Adrenal gland (tissue), 19 donors: ENCODE measurements at places on chromosomes 7 and 10. TPM values are rescaled to one million over a fixed set of nuclear protein-coding genes. Genes with fewer than 3 reads are reported as not detected.

DNA sequence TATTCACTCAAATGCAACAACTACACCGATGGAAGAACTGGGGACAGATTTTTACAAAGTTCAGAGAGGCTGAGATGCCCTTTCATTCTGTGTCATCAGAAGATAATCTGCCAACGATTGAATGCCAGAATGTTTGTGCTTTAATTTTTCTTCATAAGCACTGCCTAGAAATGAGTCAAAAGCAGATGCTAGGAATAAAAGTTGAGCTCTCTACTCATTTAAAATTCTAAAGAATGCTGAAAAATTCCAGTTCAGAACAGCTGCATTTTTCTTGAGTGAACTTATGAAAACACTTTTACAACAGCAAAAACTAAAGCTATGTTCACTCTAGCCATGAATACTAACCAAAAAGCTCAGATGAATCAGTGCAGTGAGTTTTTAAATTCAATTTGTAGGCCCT lies 22.3 kb upstream of the FAM133B start:
- DNase-seq = no peak

FRMPD2 gene
- not detected for total RNA-seq

GRCh38 chr7:44472843-44473242 lies 17.6 kb downstream of the NUDCD3 start:
- no peak for DNase-seq

BMPER gene
- total RNA-seq = 1.0 TPM

DNA sequence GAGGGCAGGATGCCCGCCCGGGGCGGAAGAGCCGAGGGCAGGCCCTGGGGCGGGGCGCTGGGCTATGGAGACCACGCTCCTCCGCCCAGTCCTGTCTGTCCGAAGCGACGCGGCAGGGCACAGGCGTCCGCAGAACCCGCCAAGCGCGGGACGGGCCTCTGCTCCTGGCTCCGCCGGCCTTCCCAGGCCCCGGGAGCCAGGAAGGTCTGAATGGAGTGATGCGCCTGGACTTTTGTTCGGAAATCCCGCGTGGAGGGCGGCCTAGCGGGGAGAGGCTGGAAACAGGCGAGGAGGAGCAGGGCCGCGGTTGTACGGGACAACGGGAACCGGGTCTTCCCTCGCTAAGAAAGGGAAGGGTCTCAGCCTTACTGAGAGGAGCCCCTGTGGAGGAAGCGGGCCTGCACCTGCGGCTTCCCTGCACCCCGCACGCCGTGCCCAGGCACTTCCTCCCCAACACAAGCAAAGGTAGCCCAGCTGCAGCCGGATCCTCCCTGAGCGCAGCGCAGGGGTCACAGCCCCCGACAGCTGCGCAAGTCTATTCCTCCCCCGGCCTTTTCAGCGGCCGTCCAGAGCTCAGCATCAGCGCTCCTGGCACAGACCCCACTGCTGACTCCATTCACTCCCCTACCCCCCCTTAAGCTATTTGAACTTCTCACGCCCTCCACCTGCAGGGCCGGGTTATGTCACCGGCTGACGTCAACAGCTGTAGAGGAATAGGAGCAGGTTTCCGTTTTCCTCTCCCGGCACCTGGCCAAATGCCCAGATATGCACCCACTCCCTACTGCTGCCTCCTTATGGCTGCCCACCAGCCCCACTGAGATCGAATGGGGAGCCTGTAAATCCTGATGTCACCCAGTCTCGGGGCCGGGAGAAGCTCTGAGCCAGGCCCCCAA lies 143.2 kb upstream of the RET start:
- no peak for DNase-seq
